ENCODE measurements at places on chromosomes 6 and 20. TPM values are rescaled to one million over a fixed set of nuclear protein-coding genes. Genes with fewer than 3 reads are reported as not detected.

Gene GJA10
- polyA plus RNA-seq, result not detected

Gene C6orf58
- polyA plus RNA-seq, result not detected

Gene TFAP2D
- polyA plus RNA-seq, result not detected

Gene ETV7
- polyA plus RNA-seq, result 7.9 TPM

Gene FABP7
- not detected for polyA plus RNA-seq

Gene COL10A1
- polyA plus RNA-seq, result not detected

Gene DYNLT2
- polyA plus RNA-seq, result 1.00 TPM

Gene WFDC12
- polyA plus RNA-seq, result not detected

Gene SLC35D3
- polyA plus RNA-seq, result not detected

Gene MCCD1
- polyA plus RNA-seq, result not detected

Gene SLC4A11
- 0.87 TPM for polyA plus RNA-seq

Gene COL9A1
- not detected for polyA plus RNA-seq

Gene JPH2
- 0.15 TPM for polyA plus RNA-seq

Gene CTCFL
- not detected for polyA plus RNA-seq

Gene GRM1
- polyA plus RNA-seq, result not detected

Gene GABRR2
- not detected for polyA plus RNA-seq

Gene C6orf89
- 11.4 TPM for polyA plus RNA-seq

Gene OVOL2
- 16.0 TPM for polyA plus RNA-seq

Gene SLC25A27
- polyA plus RNA-seq, result 1.6 TPM

All from stomach (tissue), 19 donors.